ENCODE measurements at places on chromosomes 1 and 21.

DNA sequence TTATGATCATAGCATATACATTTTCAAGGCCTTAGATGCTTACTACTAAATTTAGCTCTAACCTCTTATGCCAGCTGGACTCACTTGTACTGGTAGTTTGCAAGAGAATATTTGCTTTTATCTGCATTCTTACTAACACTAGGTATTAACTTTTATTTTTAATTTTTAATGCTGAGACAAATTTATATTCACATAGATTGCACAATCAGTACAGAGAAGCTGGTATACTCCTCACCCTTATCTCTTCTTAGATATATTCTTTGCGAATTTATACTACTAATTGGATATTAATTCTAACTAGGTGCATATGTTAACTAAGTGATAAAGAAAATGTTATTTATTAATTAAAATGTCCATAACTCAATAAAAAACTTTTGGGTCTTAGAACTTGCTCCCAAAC, 561.8 kb upstream of the PRMT6 start:
- DNase-seq = no peak

DNA sequence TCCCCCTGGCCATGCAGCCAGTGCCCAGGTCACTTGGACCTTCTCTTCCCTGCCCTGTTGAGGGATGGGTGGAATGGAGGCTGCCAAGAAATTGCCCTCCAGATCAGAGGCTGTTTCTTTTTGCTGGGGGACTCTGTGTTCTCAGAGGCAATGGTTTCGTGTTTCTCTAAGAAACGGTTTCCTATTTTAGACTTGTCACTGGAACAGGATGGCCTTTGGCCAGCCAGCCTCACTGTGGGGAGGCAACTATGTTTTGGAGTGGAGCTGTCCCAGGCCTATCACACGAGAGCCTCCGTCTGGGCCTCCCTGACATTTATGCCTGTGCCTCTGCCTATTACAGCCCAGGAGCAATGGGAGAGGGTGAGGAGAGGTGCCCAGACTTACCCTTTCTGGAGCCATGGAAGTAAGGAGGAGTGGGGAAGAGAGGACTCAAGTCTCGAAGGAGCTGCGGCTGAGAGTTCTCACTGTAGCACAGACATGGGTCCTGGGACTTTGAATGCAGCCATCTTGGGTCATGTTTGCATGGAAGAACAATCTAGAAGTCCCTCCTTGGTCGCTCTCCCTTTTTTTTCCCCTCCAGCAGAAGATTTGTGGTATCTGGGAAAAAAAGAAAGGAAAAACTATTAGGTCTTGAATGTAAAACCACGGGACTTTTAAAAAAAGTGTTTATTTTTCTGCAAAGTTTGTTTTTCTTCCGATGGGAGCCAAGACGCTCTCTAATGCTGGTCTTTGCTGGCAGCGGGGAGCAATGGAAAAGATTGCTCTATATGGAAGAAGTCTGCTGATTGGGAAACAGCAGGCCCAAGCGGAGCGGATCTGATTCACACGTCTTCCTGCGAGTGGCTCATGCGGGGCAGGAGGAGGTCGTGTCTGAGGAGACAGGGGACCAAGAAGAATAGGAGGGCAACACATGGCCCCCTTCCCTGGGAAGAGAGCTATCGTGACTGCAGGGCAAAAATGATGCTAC, 219.2 kb downstream of the FOXD2 start:
- no peak for DNase-seq

GRCh38 chr1:58568271-58568860, 8.7 kb downstream of the TACSTD2 start:
- no peak for DNase-seq

GRCh38 chr1:246302251-246302625, 204.8 kb downstream of the SMYD3 start:
- DNase-seq = no peak

DNA sequence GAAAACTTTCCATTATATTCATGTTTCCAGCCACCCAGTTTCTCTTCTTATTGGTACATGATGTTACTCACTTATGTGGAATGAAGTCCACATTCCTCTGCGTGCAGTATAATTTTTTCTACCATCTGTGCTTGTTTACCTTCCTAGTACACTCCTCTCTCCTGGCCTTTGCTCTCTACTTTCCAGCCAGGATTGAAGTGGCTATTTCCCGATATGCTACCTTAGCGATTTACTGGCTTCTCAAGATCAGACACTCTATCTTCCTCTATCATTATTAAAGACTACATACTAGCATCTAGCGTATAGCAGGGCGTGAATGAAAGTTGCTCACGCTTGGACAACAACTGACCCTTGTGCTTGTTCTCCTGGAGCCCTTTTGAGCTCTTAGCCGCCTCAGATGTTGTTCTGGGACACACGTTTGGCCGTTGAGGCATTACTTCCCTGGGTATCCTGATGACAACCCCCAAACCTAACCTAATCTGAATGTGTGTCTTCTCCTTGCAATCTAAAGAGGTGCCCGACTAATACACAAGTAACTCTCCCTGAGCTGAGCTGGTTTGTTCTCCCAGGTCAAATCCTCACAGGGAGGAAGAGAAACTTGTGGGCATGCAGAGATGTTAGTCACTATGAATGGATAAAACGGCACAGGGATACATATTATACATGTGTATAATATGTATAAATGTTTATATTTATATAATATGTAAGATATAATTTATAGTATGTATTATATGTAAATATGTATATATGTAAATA, 13.4 kb upstream of the MTARC2 start:
- DNase-seq = no peak

GRCh38 chr1:37317870-37318467, 156.4 kb upstream of the ZC3H12A start:
- DNase-seq = no peak

GRCh38 chr1:208219659-208220282, 24.4 kb downstream of the PLXNA2 start:
- no peak for DNase-seq

- no peak for DNase-seq
Measured at GRCh38 chr1:55597910-55598309, 382.7 kb upstream of the USP24 start.

GRCh38 chr1:116096013-116096618, 15.1 kb upstream of the MAB21L3 start:
- no peak for DNase-seq
